ENCODE measurements at places on chromosomes 2 and 18.

DNA sequence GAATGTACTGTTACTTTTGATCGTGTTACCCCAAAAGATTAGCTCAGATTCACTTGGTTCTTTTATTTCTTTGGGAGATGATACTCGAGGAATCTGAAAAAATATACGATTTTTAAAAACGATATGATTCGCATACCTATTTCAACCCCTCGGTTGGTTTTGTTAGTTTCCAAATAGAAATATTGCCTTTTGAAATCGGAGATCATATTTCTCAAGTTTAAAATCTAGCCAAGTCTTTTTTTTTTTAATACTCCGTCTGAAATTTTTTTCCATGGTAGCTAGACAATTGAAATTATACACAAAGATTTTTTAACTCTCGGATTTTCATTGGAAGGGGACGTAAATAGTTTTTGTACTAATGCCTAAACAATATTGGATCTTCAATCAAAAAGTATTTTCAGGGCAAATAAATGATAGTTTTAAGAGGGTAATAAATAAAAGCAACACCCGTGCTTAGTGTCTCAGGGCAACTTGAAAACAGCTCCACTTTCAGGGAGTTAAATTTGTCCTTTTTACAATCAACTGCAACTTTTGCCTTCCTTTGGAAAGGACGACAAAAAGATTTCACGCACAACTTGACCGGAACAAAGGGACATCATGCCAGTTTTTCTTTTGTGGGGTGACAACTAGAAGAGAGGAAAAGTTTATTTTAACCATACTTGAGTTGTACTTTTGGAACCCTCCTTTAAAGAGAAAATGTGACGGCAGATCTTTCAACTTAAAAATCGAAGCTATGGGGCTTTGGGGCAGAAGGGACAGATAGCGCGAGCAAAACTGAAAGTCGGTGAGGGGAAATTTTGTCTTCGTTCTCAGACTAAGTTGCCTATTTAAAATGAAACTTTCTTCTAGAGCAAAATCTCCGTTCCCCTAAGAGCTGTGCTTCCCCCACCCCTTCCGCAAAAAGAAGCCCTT, 5.8 kb upstream of the ONECUT2 start:
- DNase-seq: no peak

DNA sequence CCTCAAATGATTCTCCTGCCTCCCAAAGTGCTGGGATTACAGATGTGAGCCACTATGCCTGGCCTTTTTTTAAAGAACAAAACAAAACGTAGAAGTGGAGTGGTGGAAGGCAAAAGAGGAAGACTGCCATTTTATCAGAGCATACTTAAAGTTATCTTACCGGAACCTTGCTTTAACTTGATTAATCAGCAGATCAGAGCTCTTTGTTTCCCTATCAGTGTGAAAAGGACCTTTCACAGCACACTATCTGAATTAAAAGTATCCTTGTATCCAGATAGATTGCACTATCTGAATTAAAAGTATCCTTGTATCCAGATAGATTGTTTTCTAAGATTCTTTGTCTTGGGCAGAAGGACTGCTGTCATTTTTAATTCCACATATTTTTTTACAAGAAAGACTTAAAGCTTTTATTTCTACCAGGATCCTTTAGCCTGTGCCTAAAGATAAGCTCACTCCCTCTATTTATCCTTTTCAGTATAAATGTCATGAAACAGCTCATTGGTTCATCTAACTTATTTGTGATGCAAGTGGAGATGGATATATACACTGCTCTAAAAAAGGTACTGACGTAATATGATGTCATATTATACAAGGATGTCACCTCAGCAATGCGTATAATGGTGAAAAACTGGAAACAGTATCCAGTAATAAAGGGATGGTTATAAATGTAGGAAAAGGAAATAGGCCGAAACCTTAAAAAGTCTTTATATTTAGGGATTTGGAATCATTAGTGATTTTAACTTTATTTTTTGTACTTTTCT, 17.8 kb downstream of the GMCL1 start:
- DNase-seq: no peak

DNA sequence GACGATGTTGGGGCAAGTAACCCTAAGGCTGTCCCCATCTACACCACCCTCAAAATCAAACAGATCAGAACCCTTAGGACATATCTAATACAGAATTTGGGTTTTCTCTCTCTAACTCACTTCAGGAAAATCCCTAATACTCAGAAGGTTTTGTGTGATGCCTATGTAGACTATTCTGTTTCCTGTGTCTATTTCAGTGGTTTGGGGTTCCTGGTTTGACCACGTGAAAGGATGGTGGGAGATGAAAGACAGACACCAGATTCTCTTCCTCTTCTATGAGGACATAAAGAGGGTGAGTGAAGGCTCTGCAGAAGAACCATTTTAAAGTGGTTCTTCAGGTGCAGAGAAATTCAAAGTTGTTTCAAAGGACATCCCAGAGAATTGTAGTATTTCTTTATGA, 16.3 kb downstream of the SULT1C2 start:
- no peak for DNase-seq

GRCh38 chr18:48828691-48829442, 121.9 kb downstream of the SMAD7 start:
- DNase-seq: no peak

DNA sequence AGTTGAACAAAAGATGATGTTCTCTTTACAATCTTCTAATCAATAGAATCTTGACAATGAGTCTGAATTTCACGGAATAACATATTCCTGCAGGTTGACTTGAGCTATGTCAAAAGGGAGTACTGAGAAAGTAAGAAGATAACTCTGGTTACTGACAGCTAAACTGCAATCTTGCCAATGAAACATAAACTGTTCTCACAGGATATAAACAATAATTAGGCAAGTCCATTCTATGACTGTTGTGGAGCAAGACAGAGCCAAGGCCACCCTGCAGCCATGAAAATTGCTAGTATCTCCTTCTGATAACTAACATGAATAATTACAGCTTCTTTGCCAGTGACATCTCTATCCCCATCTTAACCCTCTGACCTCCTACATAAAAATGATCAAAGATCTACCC, 6.3 kb upstream of the RPRD1A start:
- DNase-seq: no peak

GRCh38 chr18:58158008-58158407, 114.0 kb downstream of the NEDD4L start:
- DNase-seq: no peak

DNA sequence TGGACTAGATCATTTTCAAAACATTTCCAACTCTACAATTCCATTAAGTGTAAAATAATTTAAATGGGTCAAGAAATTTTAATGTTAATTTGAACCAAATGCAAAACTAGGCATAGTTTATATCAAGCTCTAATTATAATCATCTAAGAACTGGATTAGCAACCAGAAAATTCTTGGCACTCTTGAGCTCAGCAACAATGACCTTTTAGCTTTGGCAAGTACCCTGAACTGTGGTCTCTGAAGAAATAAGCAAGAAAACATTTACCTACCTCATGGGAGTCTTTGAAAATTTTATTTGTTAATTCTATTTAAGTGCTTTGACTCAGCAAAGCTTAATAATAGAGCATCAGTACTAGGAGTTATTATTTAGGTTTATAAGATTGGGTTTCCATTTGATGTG, 313.2 kb downstream of the SATB2 start:
- DNase-seq: no peak

GRCh38 chr2:240983361-240983995, 14.9 kb upstream of the SNED1 start:
- no peak for DNase-seq

GRCh38 chr18:73826098-73826497, 321.5 kb downstream of the FBXO15 start:
- DNase-seq: no peak

DNA sequence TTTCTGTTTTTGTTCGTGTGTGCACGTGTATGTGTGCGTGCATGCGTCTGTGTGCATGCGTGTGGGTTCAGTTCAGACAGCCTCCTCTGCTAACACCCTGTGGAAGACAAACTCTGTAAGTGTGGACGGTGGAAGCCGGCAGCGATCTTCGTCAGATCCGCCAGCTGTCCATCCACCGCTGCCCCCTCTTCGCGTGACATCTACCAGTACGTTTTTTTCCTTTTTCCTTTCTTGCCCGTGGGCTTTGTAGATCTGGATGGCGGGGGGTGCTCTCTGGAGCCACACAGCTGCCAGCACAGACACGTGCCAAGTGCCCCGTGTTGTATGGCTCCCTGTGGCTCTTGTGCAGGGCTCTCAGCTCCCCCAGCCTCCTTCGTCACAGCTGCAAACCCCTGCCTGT, 32.3 kb downstream of the ITGB1BP1 start:
- no peak for DNase-seq

GRCh38 chr2:174449033-174449432, 37.8 kb downstream of the GPR155 start:
- no peak for DNase-seq

- DNase-seq: no peak
These were observed 1250.1 kb upstream of the GYPC start for GRCh38 chr2:125405816-125406215.

GRCh38 chr2:189821953-189822748, 37.9 kb downstream of the PMS1 start:
- DNase-seq: no peak

DNA sequence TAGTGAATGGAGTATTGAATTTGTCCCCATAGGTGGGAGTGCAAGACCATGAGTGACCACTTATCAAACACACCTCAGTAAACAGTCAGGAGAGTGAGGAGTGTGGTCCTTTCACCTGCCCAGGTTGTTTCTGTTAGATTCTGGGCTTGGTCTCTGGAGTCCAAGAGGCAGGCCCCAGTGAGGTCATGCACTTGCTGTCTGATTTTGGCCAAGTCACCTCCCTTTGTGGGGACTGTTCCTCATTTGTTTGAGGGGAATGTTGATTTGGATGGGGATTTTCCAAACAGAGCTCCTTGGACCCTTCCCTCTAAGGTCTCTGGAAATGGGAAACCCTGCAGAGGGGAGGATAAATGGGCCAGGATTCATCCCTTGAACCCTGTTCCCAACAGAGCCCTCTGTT, 7.3 kb downstream of the IL1RN start:
- no peak for DNase-seq

GRCh38 chr18:26574958-26575864, 26.9 kb upstream of the KCTD1 start:
- DNase-seq: no peak

DNA sequence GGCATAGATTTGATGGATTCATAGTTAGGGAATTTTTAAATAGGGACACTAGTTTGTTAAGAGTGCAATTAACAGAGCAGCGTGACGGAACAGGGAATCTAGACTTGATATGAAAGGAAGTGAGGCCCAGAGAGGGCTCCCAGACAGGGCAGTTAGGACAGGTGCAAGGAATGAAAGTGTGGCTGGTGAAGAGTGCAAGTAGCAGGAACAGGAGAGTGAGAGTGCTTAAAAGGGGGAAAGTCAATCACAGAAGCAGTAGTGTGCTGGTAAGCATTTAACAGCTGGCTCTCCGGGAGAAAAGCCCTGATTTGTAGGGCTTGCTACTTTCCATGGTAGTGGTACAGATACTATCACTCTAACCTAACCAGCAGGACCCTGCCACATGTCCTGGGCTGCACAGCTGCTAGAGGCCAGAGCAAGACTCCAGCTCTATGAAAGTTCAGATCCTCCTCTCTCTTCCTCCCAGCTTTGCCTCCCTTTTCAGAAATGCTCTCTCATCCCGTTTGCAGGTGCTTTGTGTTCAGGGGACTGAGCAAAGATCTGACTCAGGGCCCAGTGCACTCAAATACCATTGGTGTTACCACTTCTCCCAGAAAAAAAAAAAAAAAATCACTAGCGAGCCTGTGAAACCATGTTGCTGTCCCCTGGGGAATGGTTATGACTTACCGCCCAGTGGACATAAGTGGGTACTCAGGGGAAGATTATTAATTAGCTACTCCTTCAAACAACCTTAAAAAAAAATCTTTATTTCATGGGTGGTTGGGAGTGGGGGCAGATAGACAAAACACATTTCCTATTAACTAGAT, 18.1 kb upstream of the GCFC2 start:
- no peak for DNase-seq

DNA sequence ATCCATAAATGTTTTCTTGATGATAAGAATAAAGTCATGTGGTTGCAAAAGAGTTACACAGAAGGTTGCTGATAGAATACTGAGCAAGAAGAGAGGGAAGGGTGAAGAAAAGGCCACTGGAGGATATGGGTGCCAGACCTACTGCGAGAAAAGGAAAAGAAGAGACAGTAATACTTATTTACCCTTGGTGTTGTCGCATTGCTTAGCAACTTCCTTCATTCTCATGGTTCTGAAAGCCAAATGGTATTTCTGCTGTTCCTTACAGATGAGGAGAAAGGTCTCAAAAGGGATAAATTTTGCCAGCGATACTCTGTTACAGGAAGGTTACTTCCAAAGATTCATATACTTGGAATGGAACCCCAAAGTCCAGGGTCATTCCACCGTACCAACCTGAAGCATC, 62.5 kb downstream of the LHCGR start:
- DNase-seq: no peak

- no peak for DNase-seq
These were observed 602.4 kb downstream of the METTL4 start for GRCh38 chr18:1968801-1969498.

DNA sequence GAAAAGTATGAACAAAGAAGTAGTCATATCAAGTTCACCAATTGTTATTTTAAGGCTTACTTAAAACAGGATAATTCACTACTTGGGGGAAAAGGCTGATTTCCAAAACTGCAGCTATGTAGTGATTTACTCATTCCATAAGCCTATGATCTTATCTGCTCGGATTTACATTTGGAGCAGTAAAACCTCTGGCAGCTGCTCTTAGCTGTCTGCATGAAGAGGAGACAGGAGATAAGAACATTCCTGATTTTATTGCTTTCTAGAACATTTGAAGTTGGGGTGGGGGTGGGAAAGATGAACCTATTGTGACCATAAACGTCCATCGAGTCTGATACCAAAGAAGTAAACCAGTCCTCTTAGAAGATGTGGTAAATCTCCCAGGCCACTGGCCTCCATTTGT, 120.9 kb downstream of the MMADHC start:
- no peak for DNase-seq

DNA sequence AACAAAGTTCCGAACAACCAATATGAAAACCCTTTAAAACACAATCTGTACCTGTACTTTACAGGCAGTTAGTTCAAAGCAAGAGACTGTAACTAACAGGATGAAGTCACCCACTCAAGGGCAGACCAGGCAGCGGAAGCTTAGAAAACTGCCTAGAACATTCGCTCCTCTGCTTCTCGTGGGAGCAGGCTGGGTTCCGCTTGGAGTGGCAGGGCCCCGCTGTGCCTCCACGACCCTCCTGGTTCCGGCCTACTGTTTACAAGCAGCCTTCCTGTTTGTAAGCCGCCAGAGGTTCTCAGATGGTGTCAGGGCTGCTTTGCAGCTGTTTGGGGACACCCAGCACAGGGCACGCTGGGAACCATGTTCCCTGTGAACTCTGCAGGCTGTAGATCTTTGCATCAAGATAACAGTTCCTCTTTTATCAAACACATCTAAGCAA, 31.3 kb downstream of the CIB4 start:
- DNase-seq: no peak

GRCh38 chr2:218995972-218996711, 2.9 kb upstream of the CRYBA2 start:
- peak; percentile 41 for DNase-seq

DNA sequence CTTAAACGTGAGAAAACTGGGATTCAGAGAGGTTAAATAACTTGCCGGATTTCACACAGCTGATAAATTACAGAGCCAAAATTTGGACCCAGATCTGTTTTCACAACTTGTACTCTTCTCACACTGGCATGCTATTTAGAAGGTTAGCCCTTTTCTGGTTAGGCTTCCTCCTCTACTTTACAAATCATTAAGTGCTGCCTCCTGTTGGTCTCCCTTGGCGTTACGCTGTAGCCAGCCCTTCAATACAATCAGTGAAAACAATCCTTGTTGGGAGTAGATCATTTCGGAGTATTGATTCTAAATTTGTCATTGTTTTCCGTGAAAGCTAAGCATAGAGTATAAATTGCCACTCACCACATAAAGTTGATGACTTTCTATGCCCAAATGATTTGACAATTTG, 153.5 kb downstream of the ARHGAP15 start:
- no peak for DNase-seq

GRCh38 chr2:120878970-120879369, 143.3 kb downstream of the GLI2 start:
- no peak for DNase-seq

All from T-helper 22 cell (primary cell).